ENCODE measurements at places on chromosomes 12 and 14.

- no peak for DNase-seq
Observed at GRCh38 chr12:41683023-41683422, 461.7 kb downstream of the GXYLT1 start.

GRCh38 chr14:65832431-65833266 is 420.1 kb downstream of the FUT8 start:
- no peak for DNase-seq

GRCh38 chr12:123733229-123733628 is 21.1 kb downstream of the ATP6V0A2 start:
- DNase-seq: no peak

GRCh38 chr12:6936636-6937480 is 6.8 kb upstream of the RNU7-1 start:
- DNase-seq: peak; percentile 86

DNA sequence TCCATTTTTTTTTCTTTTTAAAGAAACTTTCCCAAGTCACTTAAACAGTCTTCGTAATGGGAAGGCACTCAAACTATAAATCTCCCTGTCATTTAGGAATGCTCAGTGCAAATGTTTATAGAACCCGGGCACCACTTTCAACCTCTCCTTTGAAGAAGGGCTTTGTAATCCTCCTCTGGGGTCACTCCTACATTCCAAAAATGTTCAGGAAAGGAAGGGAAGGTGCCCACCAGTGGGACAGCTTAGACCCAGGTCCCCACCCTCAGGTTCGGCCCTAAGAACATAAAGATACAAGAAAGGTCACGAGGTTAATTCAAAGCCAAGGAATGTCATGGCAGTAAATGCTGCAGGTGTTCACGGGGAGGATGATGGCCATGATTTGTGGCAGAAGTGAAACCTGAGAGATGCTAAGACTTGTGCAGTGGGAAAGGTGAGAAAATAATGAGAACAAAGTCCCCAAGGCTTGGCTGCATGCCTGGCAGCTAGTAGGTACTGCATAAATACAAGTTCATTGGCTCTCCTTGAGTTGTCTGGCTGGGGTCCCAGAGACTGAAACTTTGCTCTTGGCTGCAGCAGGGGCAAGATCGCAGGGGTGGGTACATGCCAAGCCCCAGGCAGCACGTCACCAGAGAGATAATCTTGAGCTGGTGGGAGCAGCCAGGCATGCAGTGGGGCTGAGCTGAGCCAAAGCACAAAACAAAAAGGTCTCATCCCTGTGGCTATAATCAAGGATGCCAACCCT is 21.1 kb downstream of the KRT18 start:
- DNase-seq: no peak

DNA sequence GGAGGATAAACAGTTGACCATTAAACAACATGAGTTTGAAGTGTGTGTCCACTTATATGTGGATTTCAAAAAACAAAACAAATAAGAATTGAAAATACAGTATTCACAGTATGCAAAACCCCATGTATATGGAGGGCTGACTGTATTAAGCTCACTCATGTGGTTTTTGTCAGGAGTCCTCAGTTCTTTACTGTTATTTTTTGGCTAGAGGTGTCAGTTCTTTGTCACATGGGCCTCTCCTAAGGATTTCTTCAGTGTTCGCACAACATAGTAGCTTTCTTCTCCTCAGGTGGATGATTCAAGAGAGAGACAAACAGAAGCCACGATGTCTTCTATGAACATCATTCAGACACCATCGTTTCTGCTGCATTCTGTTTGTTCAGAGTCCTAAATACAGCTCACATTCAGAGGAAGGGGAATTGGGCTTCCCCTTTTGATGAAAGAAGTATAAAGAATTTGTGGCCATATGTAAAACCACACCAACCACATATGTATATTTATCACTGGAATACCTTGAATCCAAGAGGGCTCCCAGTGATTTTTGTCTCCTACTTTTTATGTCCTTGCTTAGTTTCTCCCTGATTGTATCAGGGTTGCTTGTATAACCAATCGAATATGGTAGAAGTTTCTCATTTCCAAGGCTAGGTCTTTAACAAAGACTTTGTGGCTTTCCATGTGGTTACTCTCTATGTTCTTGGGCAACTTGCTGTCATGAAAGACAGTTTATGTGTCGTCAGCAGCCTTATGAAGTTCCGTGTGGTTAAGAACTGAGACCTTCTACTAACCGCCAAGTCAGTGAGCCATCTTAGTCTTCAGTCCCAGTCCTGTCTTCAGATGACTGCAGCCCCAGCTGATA is 18.9 kb downstream of the MNAT1 start:
- no peak for DNase-seq

DNA sequence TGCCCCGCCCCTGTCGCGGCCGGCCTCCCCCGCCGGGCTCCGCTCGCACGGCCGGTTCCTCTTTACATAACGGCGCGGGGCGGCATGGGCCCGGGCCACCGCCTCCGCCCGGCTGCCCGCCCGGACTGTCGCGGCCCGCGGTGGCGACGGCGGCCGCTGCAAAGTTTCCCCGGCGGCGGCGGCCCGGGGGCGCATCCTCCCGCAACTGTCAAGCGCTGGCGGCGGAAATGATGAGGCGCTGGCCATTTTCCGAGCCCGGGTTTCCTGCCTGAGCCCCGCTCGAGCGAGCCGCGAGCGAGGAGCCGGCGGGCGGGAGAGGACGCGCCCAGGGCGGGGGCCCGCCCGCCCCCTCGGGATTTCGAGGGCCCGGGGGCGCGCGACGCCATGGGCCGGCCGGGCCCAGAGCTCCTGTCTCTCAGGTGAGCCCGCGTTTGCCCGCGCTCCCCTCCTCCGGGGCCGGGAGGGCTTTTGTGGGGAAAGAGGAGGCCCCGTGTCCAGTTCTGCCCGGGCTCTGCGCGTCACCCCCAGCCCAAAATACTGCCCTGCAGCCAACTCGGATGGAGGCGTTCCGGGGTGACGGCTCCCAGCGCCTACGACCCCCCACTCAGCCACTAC is at the start of gene SH2B3:
TSS of gene SH2B3 (plus strand) at position 65 of the 615 bp plus-strand sequence. CDS start 12,223 bp downstream, outside the sequence.
- DNase-seq: peak; percentile 37

DNA sequence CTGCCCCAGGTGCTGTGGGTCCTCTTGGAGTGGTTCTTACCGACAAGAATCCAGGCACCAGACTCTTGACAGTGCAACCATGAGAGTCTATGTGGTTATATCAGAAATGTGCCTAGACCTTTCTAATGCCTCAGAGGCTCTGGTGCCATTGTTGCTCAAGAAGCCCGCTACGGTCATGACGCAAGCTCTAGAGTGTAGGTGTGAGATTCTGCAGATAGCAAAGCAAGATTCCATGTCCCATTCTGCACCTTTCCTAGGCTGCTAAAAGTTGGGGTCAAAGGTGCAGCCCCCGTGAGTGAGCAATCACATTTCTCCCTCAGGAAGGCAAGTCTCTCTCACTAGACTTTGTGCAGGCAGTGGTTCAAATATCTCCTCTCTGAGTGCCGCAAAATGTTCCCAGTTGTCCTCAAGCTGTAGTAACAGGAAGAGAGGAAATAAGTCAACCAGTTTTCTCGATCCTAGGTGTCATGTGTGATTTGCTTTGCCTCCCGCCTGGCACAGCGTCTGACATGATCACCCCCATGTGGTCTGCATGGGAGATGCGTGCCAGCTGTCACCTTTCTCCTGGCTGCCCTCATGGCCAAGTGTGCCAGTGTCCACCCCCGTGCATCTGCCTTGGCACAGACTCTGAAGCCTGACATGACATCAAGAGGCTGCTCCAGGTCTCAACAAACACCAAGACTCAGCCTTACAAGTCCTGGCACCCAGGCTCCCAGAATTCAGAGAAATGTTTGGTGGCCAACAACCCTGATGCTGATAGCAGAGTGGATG is 122.5 kb upstream of the COCH start:
- DNase-seq: no peak

DNA sequence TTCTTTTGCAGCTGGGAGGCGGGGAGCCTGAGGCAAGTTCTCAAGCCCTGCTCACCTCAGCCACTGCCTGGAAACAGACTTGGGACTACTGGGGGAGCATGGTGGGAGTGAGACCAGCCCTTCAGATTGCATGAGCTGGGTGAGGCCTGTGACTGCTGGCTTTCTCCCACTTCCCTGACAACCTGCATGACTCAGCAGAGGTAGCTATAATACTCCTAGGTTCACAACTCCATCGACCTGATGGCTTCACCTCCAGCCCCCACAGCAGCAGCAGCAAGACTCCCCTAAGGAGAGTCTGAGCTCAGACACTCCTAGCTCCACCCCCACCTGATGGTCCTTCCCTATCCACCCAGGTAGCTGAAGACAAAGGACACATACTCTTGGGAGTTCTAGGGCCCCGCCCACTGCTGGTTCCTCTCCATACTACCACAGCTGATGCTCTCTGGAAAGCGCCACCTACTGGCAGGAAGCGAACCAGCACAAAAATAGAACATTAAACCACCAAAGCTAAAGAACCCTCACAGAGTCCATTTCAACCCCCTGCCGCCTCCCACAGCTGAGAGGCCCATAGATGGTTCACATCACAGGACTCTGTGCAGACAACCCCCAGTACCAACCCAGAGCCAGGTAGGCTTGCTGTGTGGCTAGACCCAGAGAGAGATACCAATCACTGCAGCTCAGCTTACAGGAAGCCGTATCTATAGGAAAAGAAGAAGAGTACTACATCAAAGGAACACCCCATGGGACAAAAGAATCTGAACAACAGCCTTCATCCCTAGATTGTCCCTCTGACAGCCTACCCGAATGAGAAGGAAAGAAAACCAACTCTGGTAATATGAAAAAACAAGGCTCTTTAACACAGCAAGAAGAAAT is 68.7 kb downstream of the RPAP3 start:
- DNase-seq: peak; percentile 43

GRCh38 chr12:108696111-108696995 is 35.0 kb downstream of the CORO1C start:
- no peak for DNase-seq

DNA sequence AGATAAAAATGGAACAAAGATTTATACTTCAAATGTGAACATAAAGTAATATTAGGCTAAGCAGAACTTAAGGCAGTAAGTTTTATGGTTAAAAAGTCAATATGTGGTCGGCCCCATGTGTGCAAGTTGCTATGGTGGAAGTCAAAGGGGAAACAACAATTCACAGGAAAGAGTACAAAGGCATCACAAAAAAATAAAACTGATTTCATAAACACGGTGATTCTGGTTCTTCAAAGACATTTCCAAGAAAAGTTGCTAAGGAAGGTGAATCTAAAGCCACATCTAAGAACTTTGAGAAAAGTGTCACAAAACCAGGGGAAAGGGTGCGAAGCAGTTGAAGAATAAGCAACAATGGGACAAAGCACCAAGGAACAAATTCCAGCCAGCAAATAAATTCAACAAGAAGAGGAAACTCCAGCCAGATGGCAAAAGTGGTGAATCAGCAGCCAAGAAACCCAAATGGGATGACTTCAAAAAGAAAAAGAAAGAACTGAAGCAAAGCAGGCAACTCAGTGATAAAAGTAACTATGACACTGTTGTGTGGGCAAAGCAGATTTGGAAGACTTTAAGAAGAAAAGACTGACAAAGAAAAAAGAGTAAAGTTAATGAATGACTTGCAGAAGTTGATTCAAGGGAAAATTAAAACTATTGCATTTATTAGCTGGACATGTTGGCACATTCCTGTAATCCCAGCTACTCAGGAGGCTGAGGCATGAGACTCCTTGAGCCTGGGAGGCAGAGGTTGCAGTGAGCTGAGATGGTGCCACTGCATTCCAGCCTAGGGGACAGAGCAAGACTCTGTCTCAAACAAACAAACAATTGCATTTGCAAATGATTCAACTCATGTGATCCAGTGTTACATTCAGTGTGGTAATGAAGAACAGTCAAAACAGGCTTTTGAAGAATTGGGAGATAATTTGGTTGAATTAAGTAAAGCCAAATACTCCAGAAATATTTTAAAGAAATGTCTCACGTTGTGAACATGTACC is 19.5 kb downstream of the PTGDR start:
- no peak for DNase-seq

DNA sequence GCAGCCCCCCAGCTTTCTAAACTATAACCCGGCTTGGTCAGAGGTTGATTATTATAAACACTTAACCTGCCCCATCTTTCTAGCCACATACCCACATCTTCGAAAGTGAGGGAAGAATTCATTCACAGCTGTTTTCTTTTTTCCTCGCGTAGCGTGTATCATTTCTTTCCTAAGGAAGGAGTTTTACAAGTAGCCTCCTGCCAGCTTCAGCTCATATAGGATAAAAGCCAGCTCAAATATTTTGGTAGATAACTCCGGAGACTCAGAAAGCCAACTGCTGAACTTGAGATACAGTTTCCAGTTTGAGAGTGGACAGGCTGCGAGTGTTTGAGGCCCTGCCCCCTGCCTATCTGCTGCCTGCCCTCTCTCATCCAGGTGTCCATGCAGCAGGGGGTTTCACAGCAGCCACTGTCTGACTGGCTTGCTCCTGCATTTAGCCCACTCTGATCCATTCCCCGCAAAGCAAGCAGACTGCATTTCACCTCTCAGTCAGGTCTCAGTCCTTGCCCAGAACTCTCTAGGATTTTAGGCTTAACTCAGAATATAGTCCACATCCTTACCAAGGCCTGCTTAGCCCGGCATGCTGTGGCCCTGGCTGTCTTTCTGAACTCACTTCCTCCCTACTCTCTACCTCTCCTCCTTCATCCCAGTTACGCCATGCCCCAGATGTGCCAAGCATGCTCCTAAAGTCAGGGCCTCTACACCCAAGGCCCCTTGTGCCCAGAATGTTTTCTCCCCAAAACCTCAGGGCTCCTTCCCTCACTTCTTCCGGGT is 46.9 kb downstream of the EVL start:
- no peak for DNase-seq

DNA sequence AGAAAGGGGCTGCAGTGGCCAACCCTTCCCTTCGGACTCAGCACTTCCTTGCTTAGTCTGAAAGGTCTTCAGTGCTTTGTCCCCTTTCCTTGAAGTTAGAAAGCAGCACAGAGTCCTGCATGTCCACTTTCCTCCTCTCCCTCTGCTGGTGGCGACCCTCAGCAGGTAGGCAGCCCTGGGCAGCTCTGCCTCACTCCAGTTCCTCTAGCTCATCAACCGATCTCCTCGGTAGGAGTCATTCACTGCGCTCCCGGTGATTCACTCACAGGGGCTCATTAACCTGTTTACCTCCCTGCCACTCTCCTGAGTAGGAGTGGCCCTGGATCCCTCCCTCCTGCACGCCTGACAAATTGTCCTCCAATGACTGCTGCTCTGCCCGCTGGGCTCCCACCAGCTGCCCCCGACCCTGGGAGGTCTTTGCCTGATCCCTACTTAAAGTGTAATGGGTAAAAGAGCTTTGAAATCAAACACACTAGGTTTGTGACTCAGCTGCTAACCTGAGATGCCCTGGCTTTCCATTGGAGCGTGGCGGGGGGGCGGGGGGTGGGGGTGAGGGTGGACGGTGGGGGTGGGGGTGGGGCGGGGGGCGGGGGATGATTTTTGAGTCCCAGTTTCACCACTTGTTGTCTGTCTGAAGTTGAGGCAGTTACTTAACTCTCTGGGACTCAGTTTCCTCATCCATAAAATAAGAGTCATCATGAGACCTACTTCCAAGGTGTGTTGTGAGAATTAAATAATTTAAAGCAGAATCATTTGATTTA is 4.2 kb downstream of the SCNN1A start:
- DNase-seq: peak; percentile 92

DNA sequence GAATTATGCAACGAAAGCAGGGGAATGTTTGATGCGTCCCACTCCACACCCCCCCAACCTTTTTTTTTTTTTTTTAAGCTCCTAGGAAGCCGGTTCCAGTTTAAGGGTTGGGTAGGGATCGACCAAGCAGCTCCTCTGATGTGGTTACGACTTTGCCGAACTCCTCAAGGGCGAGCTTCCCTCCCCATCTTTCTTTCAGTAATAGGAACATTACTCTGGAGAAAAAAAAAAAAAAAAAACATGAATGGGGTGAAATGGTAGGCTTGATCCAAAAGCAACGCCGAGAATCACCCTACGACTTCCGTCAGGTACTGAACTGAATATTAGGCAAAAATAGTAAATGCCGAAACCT is 9.6 kb downstream of the BMP4 start:
- no peak for DNase-seq

- no peak for DNase-seq
Observed at GRCh38 chr12:81078469-81079196, 754 bp downstream of the ACSS3 start.

All from NCI-H1436 (cell line).